ENCODE measurements at places on chromosomes 6 and 20. TPM values are rescaled to one million over a fixed set of nuclear protein-coding genes. Genes with fewer than 3 reads are reported as not detected.

- DNase-seq = no peak
Observed at GRCh38 chr6:14339711-14340584, 222.4 kb downstream of the CD83 start.

DNA sequence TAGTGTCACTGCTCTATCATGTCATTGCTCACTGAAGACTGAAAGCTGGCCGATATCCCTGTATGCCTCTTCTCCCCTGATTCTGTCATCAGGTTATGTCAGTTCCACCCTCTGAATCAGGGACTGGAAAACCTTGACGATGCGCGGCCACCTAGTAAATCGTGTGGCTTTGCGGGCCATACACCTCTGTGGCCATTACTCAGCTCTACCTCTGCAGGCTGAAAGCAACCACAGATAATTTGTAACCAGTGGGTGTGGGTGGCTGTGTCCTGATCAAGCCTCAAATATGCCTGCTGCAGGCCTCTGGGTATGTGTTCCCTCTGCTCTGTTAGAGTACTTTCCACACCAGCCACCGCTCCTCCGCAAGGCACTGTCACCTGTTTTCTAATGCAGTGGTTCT lies 105.2 kb downstream of the GMPR start:
- DNase-seq = no peak

GRCh38 chr6:111458670-111459232 lies 24.3 kb downstream of the REV3L start:
- DNase-seq = no peak

GRCh38 chr6:10343320-10343719 lies 71.6 kb downstream of the TFAP2A start:
- DNase-seq = no peak

DNA sequence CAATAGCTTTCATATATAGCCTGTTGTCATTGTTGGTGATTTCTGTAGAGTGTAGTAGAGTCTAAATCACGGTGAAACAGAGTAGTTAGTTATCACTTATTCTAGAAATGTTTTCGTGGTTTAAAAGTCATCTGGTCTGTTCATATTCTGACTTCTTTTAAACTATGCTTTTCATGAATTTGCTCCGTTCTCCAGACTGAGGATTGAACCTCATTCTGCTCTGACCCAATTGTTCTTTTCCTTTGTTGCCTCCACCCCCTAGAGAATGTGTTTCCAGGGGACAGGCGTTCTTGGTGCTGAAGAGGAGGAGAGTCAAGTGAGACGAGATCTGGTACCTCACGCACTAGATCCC lies 748 bp upstream of the ZNF292 start:
- no peak for DNase-seq

DNA sequence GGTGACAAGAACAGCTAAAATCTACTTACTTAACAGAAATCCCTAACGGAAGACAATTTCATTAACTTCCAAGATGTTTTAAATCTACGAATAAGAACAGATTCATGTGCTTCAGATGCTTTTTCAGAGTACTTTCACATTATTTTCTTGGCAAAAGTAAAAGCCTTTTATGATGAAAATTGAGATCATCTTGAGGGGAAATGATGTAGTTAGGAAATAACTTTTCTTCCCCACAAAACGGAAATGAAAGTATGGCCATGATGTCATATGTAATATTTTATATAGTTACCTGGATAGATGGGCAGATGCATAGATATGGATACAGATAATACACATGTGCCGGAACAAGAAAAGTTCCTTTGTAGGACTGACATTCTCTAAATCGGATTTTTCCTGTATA lies 32.8 kb downstream of the SASH1 start:
- no peak for DNase-seq

GRCh38 chr6:38638941-38639497 lies 710 bp downstream of the BTBD9 start:
- peak; percentile 48 for DNase-seq

Gene RIPPLY2
- total RNA-seq = not detected

Gene PKIB
- not detected for total RNA-seq

Measured in G401 (cell line).